Stomach (tissue), 19 donors: ENCODE measurements at places on chromosomes 16 and 17. TPM values are rescaled to one million over a fixed set of nuclear protein-coding genes. Genes with fewer than 3 reads are reported as not detected.
A peak's percentile ranks its signal among the peaks of the same experiment; 100 is the strongest.

DNA sequence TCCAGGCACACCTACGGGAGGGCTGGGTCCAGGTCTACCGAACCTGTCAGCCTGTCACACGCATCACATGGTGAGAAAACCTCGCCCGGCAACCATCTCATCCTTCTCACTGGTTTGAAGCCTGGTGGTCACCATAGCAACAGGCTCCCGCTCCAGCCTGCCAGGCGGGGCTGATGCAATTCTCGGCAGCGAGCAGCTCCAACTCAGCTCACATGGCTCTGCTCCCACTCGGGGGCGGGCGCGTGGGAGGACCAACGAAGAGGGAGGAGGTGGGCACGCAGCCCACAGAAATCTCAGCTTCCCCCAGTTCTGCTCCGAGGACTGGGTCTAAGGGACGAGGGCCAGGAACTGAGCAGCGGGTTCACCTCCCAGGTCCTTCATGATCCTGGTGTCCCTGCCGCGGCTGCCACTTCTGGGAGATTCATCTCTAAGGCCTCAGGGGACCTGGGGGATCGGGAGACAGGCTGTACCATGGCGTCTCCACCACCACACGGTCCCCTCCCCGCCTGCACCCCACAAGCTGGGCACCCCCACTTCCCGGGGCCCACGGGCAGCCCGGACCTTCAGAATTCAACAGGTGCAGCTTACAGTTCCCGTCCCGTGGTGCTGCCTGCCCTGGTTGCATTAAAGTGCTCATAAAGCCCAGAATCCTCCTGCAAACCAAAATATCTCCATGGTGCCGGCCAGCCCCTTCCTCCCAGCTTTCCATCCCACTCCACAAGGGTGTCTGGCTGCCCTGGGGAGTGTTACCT lies 25.8 kb downstream of the ABR start:
- no peak for DNase-seq

- no peak for DNase-seq
Measured at GRCh38 chr16:49483251-49483650, 109.6 kb downstream of the C16orf78 start.

DNA sequence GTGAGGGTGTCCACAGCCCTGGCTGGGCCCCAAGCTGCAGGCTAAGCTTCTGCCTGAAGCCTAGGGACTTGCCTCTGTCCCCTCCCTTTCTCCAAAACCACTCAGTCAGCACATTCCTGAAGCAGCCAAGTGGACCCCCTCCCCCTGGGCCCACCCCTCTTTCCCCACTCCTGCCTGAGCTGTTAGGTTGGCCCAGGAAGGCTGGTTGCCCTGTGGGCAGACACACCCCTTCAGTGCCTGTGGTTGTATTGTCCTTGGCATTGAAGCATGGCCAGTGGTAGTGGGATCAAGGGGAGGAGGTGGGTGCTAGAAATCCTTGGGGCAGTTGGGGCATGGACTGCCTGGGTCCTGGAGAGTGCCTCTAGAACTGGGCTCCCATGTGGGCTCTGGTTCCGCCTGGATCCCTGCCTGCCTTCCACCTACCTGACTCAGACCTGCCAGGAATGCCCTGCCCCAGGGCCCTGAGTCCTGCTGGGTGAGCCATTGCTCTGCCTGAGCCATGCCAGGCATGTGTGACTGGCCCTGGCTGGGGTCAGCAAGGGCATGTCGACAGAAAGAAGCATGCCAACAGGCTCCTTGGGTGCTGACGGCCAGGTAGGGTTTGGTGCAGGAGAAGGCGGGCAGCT lies 2.1 kb downstream of the TRAF4 start:
- peak; percentile 85 for DNase-seq

GRCh38 chr17:72915625-72916081 lies 176.8 kb downstream of the SLC39A11 start:
- DNase-seq, result no peak

DNA sequence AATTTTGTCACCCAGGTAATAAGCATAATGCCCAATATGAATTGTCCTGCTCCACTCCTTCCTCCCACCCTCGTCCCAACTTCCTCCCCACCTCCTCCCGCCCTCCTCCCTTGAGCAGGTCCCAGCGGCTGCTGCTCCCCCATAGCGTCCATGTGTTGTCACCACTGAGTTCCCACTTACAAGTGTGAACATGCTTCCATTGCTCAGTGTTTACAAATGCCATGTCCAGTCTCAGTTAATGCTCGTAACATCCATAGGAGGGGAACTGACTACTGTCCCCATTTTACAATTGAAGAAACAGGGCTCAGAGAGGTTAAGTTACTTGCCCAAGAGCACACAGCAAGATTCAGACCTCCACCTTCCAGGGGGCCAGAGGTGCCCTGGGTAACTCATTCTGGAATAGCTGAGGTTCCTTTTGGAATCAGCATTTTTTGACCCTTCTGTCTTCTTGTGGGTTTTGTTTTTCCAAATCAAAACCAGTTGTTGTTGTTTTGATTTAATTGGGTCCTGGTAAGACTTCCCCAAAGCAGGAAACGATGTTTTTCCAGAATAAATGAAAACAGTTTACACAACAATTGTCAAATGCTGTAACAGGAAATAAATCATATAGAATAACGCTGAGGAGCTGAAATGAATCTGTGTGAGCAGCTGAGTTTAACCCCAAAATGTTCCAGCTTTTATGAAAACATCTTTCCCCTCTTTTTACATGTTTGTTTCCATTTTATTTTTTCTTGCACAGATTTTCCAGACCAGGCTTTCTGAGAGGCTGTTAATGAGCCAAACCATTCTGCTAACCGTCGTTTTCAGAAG lies 73.9 kb downstream of the ZDHHC7 start:
- no peak for DNase-seq

DNA sequence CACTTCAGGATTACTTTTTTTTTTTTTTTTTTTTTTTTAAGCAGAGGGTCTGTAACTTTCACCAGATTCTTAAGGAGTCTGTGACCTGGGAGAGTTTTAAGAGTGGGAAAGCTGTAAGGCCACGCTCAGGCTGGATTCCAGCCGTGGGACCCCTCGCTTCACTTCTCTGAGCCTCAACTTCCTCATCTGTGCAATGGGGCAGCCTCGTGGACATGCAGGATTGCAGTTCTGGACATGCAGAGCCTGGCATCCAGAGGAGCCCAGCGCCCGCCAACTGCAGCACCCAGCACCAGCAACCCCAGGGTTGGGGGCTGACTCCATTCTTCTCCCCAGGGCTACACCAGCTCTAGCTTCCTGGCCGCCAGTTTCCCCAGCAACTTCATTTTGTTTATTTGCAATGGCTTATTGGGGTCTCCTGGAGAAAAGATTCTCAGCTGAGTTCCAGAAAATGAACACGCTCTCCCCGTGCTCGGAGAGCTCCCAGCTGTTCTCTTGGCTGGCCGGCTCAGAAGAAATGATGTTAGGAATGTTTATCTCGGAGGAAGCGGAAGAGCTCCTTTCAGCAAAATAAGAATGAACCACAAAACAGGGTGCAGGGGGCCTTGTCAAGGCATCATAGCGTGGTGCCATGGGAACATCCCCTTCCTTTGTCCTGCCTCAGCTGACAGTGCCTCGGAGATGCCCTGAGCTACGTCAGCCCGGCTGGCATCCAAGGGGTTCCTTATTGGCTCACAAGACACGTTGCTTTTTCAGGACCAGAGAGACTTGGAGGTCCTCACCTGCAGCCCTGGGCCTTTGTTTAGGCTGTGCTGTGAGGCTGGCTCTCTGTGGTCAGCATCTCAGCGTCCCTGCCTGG lies 22.9 kb upstream of the ZCCHC14 start:
- DNase-seq, result peak; percentile 74

DNA sequence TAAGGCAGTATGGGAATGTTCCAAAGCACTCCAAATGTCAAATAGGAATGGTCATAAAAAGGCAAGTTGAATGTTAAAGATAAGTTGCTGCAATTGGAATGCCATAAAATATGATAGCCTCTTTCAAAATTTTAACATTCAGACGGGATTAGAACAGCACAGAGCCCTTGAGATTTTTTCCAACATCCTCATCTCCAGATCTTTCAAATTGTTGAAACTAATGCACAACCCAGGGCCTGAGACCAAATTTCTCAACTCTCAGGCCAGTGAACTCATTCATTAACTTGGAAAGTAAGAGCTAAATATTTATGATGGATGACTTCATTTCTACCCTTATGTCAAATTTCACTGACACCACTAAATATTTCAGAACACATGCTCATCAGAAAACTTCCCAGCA lies 346.5 kb upstream of the XYLT1 start:
- DNase-seq, result no peak

DNA sequence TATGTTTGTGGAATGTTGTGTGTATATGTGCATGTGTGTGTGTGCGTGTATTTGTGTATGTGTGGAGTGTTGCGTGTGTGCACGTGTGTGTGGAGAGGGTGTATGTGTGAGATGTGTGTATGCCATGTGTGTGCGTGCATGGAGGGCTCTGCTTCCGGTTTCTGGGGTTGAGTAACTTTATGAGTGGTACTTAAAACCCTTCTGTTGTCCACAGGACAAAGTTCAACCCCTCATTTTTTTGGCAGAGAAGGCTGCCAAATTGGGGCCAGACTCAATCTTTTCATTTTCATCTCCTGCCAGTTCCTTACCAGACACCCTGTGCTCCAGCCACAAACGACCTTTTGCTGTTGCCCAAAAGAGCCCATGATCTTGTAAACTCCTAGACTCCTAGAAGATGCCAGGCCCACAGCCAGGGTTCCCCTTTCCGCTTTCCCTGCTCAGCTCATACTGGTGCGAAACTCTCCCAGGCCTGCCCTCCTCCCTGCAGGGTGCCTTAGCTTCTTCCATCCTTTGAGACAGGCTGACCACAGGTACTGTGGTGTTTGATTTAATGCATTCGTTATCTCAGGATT lies 100.2 kb downstream of the CMIP start:
- no peak for DNase-seq

DNA sequence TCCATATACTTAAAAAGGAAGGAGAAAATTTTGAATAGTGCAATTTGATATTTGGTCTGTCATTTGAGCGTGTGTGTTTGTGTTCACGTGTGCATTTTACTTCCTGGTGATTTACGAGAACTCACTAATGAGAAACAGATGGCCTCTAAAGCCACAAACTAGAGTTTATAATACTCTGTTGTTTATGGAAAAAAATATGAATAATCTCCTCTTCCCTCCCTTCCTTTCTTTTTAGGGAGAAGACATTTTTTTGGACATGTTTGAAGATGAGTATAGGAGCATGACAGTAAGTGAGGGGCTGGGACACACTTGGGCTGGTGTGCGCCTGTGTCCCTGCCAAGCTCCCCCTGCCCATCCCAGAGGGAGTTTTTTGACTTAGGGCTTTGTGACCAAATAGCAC lies 102.7 kb downstream of the CLEC16A start:
- DNase-seq, result peak; percentile 70

DNA sequence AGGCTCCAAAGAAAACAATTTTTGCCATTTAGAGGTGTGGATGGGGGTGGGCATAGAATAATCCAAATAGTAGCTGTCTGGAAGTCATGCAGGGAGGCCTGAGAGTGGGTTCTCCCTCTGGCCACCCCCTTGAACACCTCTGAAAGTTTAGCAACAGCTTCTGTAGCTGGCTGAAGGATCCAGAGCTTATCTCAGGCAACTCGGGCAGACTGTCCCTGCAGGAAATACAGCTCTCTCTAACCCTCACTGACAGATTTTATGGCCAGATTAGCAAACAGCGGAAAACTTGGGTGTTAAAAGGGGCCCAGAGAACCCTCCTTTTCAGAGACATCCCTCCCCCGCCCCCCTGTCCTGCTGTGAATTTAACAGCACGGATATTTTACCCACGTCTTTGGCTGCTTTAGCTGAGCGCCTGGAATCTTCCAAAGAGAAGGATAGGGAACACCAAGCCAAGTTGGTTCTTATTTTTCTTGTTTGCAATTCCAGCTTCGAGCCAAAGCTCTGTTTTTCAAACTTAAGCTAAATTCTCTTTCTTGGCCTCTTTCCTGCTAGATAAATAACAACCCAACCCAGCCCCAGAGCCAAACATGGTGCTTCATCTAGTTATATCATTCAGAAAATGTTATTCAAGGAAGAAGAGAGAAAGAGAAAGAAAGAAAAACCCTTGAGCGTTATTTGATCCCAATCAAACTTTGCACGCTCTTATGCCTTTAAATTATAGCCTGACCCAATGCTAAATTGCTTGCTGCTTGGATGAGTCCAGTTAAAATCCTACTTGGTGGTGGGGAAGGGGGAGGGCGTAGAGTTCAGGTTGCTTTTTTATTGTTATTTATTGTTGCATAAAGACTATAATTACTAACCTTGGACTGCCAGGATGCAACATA lies 2.3 kb upstream of the HOXB2 start:
- peak; percentile 83 for DNase-seq

- no peak for DNase-seq
Measured at GRCh38 chr16:88065747-88066142, 114.5 kb downstream of the BANP start.

- no peak for DNase-seq
Measured at GRCh38 chr16:12542818-12543699, 260.6 kb downstream of the CPPED1 start.

- no peak for DNase-seq
Measured at GRCh38 chr17:50835301-50836234, at the start of gene WFIKKN2. WFIKKN2 (plus strand) TSS chr17:50835586; CDS start chr17:50835938, 352 bp downstream.

GRCh38 chr16:79798416-79799053 lies 198.0 kb upstream of the MAF start:
- DNase-seq, result no peak

RAB11FIP4 gene
- 11.6 TPM for polyA plus RNA-seq

C1QL1 gene
- 2.9 TPM for polyA plus RNA-seq

NPIPA2 gene
- polyA plus RNA-seq, result 2.1 TPM

CORO1A gene
- 42.5 TPM for polyA plus RNA-seq

NEURL4 gene
- polyA plus RNA-seq, result 15.6 TPM
